NCI-H2081 treated with DMSO at 0.1 percent for 48 hours (cell line): ENCODE measurements at places on chromosomes 6 and 20.

GRCh38 chr6:452301-453067 lies 60.9 kb downstream of the IRF4 start:
- DNase-seq: no peak

GRCh38 chr6:89817481-89817880 lies 2.1 kb downstream of the MDN1 start:
- no peak for DNase-seq

DNA sequence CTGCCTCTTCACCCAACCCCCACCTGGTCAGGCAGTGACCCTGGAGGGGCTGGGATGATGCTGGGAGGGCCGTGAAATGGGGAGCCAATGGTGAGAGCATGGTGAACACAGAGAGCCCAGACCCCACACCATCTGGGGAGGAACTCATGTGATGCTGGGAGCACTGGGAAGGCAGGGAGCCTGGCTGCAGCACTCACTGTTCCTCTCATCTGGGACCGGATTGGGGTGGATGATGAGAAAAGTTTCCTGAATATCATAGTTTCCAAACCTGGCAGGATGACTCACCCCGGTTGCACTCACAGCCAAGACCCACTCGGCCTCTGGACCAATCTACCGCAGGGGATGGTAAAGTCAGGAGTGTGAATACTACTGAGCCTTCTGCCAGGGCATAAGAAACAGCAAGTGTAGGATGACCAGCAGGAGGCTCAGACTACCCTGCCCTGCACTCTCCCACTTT lies 21.8 kb downstream of the ULBP1 start:
- DNase-seq: no peak

- no peak for DNase-seq
Measured at GRCh38 chr6:13427801-13428582, 59.4 kb downstream of the GFOD1 start.

DNA sequence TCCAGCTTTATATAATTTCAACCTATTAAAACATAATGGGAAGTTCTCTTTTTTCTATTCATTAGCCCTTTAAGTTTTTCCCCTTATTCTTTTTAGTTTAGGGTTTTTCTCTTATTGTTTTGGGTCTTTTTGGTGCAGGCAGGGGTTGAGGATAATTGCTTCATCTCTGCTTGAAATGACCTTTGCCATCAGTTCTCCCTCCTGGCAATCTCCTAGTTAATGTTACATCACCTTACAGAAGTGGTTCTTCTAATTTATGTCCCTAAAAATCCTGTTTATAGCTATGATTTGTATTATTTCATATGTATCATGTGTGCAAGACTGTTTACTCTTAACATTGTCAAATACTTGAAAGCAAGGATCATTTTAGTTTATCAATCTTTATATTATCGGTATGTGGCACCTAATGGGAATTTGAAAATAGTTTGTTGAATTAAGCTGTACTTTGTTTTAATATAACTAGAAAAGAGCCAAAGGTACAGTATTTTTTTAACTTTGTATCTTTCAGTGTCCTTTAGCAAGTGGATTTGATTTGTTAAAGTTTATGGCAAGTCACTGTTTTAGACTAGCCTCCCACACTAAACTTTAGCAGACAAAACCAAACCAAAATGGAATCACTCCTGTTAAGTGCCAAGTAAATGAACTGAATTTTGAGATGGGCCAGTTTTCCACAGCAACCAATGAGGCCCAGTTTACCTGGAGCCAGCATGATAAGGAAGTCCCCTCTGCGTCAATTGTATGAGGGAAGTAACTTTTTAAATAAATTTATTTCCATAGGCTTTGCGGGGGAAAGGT lies 26.6 kb upstream of the RUNX2 start:
- DNase-seq: no peak

GRCh38 chr20:43003318-43003944 lies 186.3 kb downstream of the PTPRT start:
- no peak for DNase-seq

GRCh38 chr20:51600950-51601349 lies 58.4 kb upstream of the NFATC2 start:
- DNase-seq: no peak

DNA sequence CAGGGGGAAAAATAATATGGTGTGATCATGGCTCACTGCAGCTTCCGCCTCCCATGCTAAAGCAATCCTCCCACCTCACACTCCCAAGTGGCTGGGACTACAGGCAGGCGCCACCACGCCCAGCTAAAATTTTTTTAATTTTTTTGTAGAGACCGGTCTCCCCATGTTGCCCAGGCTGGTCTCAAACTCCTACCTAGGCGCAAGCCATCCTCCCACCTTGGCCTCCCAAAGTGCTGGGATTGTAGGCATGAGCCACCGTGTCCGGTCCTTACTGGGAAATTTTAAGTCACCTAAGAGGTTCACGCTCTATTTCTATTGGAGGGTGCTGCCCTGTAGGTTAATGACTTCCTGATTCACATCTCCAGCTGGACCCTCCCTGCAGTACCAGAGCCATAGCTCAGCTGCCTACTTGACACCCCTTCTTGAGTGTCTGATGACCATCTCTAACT lies 626 bp upstream of the CDK5RAP1 start:
- no peak for DNase-seq

DNA sequence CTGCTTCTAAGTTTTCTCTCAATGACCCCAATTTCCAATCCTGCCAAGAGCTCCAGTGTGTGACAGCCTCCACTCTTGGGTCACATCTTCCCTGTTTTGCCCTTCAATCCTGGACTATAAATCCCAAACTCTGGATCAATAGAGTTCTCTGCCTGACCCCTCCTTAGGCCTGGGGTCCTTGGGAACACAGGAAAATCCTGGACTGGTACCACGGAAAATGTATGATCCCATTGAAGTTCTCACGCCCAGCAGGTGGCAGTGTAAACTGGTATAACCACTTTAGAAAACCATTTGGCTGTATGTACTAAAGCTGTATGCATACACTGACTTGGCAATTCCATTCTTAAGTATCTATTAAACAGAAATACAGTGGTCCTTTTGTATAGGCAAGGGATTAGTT lies 98.0 kb downstream of the SNAP25 start:
- no peak for DNase-seq

DNA sequence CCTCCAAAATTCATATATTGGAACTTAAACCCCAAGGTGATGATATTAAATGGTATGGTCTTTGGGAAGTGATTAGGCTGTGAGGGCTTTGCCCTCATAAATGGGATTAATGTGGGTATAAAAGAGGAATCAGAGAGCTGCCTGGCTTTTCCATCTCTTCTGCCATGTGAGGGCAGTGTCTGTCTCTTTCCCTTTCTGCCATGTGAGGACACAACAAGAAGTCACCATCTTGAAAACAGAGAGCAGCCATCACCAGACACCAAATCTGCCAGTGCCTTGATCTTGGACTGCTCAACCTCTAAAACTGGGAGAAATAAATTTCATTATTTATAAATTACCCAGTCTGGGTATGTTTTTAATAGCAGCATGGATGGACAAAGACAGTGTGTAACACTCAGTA lies 263.0 kb downstream of the PAX1 start:
- DNase-seq: no peak

GRCh38 chr20:51643390-51643789 lies 100.9 kb upstream of the NFATC2 start:
- no peak for DNase-seq

DNA sequence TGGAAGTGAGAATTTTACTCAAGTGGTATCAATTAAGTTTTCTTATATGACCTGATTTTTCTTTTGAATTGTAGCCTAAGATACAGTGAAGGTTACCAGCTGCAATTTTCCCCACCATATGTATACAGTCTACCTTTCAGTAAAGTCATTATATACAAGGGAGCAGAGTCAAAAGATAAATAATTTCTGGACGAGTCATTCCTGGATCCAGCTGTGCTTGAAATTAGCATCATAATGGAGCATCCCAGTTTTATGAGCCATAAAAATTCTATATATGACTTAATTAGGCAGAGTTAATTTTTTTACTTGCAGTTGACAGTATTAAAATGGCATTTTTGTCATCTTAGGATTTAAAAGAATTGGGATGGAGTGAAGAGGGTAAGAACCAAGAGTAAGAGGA lies 1008.4 kb downstream of the PHF3 start:
- DNase-seq: peak; percentile 22

DNA sequence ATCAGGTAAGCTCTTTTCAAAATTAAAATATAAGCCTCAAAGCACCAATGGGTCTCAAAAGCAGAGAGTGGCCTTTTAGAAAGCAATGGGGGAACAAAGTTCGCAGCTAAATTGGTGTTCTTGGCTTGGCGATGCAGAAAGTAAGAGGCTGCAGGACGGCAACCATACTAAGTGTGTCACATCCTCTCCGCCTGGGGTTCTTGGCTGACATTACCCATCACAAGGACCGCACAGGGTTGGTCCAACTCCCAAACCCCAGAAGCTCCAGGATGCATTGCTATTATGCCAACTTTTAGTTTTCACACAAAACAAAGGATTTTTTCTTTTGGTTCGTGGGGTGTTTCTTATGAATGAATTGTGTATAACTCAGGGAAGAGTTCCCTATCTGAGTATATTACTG lies 124.8 kb downstream of the PRKN start:
- no peak for DNase-seq

DNA sequence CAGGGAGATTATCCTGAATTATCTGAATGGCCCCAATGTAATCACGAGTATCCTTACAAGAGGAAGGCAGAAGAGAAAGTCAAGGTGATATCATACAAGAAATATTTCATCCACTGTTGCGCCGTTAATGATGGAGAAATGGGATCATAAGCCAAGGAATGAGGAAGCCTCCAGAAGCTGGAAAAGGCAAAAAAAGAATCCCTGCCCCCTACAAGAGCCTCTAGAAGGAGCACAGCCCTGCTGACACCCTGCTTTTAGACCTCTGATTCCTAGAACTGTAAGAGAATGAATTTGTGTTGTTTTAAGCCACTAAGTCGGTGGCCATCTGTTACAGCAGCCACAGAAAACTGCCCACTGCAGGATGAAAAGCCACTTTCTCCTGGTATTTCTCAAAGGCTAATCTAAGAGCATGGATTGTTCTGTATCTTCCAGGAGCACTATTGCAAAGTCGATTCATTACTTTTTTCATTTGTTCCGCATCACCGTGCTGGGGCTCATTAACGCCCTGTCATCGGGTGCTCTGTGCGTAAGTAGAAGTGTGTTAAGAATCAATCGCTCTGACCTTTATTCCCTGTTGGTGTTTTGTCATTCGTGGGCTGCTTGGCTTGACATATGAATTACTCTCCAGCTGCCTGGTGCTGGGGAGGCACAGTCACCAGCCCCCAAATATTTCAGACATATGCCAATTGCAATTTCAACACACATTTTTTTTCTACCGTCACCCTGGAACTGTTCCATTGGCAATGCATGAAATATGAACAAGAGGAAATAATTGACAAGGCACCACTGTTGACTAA lies 117.0 kb downstream of the PCSK2 start:
- DNase-seq: no peak
